ENCODE measurements at places on chromosomes 5 and 9.

GRCh38 chr5:80756292-80756691, 101.5 kb upstream of the DHFR start:
- DNase-seq: no peak

DNA sequence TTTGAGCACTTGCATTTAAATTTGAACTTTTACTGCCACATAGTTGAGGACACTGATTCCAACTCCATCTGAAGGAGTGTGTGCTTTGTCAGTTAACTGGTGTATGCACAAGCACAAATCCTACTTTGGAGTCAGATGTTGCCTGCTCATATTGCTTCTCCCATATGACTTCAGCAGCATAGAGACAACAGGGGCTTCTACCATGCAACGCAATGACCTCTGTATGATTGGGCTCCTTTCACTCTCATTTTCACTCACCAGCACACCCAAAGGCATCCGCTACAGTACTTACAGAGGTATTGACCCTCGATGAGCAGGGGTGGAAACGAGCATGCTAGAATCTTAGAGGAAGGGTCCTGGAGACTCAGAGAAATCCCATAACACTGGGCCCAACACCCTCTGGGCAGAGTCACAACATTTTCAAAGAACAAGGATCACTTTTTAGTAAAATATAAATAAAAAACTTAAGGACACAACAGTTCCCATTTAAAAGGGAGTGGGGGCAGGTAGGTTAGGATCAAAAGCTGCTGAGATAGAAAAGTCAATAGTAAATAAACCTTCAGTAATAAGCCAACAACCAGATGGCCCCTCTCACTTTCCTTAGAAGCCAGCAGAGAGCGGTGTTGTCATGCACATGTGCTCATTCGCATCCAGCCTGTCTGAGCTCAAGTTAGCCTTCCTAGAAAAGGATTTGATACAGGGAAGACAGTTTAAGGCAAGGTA, 203.8 kb downstream of the SNCAIP start:
- DNase-seq: no peak

DNA sequence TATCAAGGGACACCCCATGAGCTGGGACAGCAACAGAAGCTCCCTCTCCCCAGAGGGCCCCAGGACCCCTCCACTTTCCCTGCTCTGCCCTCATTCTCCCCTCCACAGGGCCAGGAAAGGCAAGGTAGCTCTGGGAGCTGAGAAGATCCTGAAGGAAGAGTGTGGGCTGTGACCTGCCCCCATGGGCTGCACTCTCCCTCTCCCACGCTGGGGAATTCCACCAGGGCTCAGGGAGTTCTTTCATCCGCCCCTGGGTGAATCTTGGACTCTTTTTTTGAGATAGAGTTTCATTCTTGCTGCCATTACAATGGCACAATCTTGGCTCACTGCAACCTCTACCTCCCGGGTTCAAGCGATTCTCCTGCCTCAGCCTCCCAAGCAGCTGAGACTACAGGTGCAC, 73.8 kb downstream of the C9orf50 start:
- DNase-seq: no peak

GRCh38 chr5:168424594-168425323, 61.5 kb upstream of the RARS1 start:
- no peak for DNase-seq

GRCh38 chr5:142976861-142977260, 206.7 kb downstream of the ARHGAP26 start:
- no peak for DNase-seq

DNA sequence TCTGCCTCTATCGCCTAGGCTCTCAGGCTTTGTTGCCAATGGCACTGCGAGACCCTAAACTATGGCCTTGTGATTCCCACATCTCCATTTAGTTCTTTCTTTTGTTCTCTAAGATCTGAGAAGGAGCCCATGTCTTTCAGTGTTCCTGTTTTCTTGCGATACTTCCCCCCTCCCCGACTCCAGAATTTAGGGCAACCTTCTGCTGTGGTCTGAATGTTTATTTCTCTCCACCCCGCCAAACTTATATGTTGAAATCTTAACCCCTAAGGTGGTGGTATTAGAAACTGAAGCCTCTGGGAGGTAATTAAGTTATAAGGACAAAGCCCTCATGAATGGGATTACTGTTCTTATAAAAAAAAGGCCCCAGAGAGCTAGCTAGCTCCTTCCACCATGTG, 6.4 kb downstream of the TMC1 start:
- DNase-seq: no peak

GRCh38 chr9:93276973-93277372, 93.0 kb downstream of the WNK2 start:
- no peak for DNase-seq

DNA sequence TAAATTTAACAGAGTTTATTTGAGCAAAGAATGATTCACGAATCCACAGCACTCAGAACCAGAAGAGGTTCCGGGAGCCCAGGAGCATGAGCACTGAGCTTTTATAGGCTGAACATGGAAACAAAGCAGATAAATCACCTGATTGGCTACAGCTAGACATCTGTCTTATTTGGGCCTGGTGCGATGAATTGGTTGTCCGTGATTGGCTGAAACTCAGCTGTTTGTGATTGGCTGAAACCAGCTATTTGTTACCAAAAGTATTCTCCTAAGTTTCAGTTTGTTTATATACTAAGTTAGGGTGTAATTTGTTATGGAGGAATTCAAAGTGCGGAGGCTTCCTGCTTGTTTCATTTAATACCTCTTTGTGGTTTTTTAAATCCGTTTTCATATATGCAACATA, 15.8 kb upstream of the LCP2 start:
- no peak for DNase-seq

DNA sequence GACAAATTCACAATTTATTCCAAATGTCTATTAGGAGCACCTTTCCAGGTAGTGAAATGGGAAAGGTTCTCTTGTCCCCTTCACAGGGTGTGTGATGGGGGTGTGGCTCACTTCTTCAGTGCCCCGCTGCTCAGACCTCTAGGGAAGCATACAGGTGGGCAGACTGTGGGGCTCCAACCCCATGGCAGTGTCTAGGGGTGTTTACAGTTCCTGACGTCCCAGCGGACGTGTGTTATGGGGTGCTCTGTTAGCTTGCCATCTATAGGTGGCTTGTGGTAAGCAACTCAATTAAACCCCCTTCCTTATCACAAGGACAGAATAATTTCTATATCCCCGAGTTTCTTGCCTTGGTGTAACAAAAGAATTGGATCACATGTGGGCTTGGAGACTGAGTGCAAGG, 67.4 kb upstream of the SPINK5 start:
- DNase-seq: no peak

- no peak for DNase-seq
Measured at GRCh38 chr5:78245136-78245535, 49.4 kb downstream of the AP3B1 start.

- no peak for DNase-seq
Measured at GRCh38 chr9:134922066-134922931, 4.6 kb upstream of the FCN1 start.

GRCh38 chr9:16721972-16722371, 148.5 kb downstream of the BNC2 start:
- no peak for DNase-seq

DNA sequence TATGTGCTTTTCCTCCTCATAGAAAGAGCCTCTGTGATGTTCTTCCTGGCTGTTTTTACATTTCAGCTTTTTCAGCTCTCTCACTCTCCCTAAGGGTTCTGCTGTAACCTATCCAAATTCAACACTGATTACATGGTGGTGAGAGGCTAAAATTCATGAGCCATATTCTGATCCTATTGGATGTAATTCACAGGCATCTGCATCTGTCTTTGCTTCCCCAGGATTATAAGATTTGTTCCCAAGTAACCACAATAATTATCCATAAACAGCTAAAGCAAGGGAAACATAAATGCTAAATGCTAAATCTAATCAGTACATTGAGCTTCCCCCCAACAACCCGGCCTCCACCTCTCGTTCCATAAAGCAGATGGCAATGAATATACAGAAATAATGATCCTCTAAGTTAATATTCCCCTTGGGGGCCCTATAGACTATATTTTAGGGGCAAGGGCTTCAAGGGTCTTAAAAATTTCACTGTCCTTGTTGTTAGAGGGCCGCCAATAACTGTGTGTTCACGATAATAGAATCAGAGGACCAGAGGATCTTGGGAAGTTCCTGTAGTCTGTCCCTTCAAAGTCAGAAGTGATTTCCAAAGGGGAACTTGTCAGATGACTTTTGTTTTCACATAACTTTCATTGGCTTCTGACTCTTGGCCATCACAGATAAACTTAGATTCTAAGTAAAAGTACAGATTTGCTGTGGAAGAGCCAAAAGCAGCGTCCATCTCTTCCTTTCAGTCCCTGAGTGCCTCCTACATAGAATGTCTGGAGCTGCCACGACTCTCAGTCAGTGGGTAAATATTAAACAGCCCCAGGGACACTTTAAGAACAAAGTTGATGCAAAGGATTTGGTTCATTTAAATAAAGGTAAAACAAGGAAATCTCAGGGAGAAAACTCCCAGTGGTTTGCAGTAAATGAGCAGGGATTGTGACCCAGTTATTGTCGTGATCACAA, 125.6 kb downstream of the ALDH1A1 start:
- no peak for DNase-seq

- DNase-seq: no peak
Measured at GRCh38 chr5:91339063-91339705, 43.9 kb downstream of the ARRDC3 start.

DNA sequence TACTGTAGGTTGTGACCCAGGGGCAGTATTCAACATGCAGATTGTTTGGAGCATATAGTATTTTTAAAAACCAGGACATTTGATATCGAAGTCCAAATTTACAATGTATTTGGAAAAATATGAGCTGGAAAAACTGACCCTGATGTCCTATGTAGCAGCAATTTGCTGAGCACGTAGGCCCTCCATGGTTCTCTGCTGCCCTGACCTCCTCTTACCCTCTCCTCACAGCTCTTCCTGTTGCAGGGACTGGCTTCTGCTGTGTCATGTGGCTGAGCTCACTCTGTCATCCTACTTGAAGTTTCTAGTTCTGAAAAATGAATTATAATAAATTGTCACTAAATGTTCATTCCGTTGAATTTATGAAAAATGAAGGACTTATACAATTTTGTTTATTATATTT, 4.1 kb upstream of the ASPN start:
- DNase-seq: no peak

DNA sequence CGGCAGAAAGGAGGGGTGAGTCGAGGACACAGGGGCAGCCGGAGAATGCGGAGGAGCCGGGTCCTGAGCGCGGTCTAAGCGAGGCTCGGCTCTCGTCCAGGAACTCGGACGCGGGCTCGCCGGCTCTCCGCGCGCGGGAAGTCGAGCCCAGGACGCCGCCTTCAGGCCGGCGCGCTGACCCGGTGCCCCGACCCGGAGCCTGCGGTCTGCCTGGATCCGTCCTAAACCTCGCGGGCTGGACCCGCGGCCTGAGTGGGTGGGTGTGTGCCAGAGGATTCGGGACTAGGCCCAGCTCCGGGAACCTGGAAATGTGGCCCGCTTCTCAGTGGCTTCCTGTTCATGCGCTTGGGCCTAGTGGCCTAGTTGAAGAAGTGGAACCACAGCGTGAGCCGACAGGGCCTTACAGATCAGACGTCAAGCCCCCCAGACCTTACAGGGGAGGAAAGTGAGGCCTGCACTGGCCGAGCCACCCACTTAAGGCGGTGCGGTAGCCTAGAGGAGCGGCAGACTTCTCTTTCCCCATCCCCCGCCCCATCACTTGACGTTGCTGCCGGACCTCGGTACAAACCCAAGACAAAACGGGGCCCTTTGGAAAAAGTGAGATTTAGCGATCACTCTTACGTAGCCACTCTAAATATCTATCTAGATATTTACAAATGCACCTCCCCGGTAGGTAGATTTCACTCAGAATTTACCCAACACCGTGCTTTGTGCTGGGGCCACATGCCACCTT, 1.2 kb downstream of the CDKN2B-AS1 start:
- no peak for DNase-seq

- no peak for DNase-seq
Measured at GRCh38 chr5:24225051-24225450, 419.7 kb downstream of the CDH10 start.

- DNase-seq: no peak
Measured at GRCh38 chr9:131319486-131319885, 30.0 kb downstream of the PLPP7 start.

DNA sequence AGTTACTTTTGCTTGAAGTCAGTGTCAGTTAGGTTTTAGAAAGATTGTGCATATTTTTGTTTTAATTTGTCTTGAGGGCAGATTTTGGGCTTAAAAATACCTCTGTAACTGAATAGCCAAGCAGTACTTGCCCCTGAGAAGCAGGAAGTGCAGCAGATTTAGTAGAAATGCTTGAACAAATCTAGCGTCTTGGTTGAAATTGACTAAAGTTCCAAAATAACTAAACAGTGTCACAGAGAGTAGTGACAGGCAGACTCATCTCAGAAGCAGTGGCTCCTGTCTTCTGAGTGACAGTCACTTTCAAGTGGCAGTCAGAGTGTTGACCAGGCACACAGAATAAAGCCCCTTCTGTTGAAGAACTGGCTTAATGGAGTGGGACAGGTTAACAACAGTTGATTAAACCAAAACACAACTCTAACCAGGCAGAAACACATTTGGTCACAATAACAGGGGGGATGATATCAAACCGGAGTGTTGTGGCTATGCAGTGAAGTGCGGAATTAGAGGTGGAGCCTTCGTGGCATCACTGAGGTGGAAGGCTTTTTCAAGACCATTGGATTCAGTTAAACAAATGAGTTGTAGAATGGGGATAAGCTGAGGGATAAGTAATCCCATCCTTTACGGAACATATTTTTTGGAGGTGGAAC, 29.1 kb downstream of the TRIO start:
- no peak for DNase-seq

GRCh38 chr9:130854092-130854491, 19.0 kb downstream of the ABL1 start:
- no peak for DNase-seq

DNA sequence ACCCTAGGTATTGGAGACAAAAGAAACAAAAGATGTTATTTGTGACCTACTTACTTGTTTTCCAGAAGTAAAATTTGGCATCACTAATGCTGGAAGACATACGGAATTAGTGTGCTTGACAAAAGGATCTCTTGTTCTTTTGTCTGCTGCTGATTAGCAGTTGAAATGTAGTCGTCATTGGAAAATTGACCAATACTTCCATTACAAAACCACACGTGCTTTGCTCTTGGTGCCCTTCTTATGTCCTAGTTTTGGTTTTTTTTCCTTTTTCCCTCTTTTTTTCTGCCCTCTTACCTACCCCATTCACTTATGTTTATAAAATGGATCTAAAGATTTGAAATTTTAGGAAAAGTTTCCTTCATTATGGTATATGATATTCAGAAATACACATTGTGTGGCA, 197.4 kb downstream of the FER start:
- DNase-seq: no peak

DNA sequence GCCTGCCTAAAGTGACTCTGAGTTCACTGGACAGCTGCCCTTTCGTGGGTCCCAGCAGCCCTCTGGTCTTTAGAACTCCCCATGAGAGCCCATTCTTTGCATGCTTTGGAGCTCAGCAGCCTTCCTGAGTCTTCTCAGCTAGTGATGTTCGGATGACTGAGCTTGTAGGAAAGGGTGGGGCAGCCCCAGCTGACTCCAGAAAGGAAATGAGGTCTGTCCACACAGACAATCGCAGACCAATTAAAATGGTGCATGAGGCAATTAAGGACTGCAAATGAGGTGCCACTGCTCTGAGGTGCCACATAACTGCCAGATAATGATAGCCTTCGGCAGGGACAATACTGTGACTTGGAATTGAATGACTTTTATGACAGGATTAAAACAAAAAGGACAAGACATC, 25.4 kb upstream of the TOMM5 start:
- DNase-seq: no peak

- DNase-seq: no peak
Measured at GRCh38 chr9:121776001-121776738, 124.7 kb downstream of the DAB2IP start.

GRCh38 chr9:134987906-134988700, 70.4 kb upstream of the FCN1 start:
- no peak for DNase-seq

GRCh38 chr9:34773306-34773910, 63.5 kb upstream of the CCL21 start:
- no peak for DNase-seq
